ENCODE measurements at places on chromosomes 6 and 20.

DNA sequence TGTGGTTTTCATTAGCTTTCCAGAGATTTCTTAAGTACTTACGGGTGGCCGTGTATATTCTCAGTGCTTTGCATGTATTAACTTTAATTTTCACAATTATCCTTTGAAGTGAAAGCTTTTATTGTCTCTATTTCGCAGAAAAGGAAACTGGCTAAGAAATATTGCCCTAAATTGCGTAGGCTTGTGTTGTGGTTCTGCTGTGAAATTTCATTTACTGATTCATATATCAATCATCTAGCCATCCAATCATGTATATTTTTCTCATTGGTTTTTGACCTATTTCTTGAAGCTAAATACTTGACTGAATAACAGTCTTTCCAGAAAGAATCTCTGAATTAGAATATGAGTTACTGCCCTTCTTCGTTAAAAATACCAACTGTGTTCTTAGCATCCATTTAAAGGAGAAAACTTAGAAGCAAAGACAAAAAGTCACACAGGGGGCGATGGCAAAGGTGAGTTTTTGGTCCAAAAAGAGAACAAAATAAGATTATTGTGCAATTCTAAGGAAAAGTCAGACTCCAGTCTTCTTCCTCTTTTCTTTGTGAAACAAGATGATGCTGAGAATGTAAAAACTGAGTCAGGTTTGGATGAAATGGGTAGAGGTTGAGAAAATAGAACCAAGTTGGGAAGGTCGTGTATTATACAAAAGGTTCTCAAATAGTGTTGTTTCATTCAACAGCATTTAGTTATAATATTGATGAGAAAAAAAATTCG, 1.4 kb downstream of the CYB5R4 start:
- peak; percentile 18 for DNase-seq

DNA sequence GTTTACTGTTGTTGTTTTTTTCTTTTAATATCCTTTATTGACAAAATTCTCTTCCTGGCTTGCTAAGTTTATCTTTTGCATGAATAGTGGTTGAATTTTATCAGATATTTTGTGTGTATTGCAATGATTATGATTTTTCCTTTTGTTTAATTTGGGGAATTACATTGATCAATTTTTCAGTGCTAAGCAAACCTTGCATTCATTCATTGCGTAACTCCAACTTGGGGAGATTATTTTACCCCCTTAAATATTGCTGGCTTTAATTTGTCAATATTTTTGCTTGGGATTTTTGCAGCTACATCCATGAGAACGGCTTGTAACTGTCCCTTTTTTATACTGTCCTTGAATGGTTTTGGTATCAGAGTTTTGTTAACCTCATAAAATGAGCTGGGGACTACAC, 63.4 kb downstream of the SERAC1 start:
- DNase-seq: no peak

GRCh38 chr6:108114841-108115597, 40.5 kb upstream of the OSTM1 start:
- DNase-seq: peak; percentile 93

DNA sequence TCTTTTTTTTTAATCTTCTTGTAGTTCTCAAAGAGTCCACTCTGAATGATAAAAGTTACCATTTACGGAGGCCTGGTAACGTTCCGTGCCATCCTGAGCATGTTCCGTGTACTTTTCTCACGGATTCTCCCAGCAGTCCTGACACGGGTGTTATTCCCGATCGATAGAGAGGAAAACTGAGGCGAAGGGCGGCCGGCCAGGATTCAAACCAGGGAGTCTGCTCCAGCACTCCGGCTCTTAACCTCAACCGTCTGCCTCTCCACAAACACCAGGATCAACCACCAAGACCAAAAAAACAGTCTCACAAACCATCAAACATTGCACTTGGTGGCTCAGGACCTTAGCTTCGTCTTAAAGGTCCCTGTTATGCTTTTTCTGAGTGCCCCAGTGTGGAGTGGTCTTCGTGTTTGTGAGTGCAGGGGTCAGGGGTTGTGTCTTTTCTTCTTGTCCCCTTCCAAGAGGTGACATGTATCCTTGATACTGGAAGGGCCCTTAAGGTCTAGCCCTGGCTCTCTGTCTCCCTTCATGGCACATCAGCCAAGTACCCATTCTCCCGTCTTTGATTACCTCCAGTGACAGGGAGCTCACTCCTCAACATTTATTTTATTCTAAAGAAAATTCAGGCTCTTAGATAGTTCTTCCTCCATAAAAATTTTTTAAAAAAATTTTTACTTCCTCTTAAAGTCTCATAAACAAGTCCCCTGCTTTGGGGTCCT, 35.1 kb downstream of the SRC start:
- DNase-seq: no peak

- no peak for DNase-seq
Measured at GRCh38 chr6:35280903-35281302, 16.7 kb upstream of the DEF6 start.

GRCh38 chr6:90645634-90646033, 58.8 kb upstream of the MAP3K7 start:
- no peak for DNase-seq

DNA sequence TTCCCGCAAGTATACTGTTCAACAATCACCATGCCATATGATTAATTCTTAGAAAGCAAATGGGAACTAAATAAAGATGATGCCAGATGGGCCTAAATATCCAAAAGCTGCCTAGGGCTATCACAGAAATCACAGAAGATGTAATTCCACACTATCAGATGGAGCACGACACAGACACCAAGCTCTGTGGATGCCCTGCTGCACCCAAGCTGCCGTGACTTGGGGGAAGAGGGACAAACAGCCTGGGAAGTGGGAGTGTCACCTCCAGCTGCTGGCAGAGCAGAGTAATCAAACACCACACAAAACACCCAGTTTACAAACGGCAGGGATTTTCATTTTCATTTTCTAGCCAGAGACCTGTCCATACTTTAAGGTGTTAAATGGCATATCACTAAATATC, 35.7 kb downstream of the PDE10A start:
- DNase-seq: no peak

GRCh38 chr20:62837790-62838127, 20.9 kb downstream of the COL9A3 start:
- no peak for DNase-seq

DNA sequence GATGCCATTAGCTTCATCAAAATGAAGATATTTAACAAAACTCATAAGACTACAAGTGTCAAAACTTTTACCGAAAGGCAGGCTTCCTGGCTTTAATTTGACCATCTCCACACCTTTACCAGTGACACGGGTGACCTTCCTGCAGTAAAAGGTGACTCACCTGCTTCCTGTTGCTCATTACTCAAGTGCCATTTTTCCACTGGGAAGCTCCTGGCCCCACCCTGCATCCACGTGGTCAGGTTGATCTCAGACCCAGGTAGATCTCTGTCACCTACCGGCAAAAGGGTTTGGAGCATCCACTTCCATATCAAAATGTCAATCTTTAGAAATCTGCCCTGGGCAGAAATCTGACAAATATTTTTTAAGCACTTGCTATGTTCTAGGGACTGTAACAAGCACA, 31.9 kb upstream of the CDH4 start:
- no peak for DNase-seq

GRCh38 chr6:30163918-30164654, 740 bp downstream of the TRIM15 start:
- DNase-seq: no peak

DNA sequence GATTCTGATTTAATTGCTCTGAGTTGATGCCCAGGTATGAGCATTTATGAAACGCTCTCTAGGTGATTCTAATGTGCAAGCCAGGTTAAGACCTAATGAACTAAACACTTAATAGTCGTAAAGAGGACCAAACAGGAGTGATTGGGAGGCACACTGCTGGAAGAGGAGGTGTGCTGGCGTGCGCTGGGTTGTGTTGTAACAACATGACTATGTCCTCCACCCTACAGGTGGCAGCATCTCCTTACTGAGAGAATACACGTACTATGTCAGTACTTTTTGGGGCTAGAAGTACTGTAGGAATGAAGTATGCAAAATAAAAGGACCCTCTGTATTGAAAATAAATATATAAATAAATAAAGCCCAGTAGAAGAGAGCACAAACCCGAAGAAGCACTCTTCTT, 11.9 kb downstream of the C6orf89 start:
- DNase-seq: no peak

- DNase-seq: no peak
Measured at GRCh38 chr20:20781029-20781428, 68.6 kb upstream of the RALGAPA2 start.

DNA sequence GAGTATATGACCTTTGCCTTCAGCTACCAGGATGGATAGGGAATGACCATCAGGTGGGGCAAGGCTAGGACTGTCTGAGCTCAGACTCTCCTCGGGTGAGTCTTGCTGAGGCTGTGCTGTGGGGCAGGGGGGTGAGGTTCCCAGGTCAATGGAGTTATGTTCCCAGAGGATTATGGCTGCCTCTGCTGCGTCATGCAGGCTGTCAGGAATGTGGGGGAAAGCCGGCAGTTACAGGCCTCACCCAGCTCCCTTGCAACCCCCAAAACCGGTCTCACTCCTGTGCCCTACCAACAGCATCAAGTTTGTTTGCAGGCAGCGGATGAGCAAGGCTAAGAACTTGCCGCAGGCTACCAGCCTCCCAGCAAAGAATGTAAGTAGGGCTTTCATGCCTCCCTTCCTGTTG, 93.5 kb downstream of the ESR1 start:
- no peak for DNase-seq

DNA sequence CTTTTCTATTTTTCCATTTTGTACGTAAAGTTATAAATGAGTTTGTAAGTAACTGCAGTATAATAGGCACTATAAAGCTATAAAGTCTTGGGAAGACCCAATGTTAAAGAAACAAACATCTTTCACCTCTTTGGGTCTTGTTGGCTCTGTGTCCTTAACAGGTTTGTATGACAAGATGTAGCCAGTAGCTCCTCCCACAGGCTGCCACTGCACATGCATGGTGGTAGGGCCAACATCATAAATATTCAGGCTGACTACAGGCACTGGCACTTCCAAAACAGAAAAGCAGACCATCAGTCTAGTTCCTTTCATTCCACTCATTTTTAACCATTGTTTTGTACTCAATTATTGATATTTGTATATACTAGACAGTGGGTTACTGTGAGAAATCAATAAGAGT, 59.9 kb downstream of the COL12A1 start:
- DNase-seq: no peak

Data from suppressor macrophage treated with lipopolysaccharide for 1 hour (primary cell).